ENCODE measurements at places on chromosomes 5 and 9. TPM values are rescaled to one million over a fixed set of nuclear protein-coding genes. Genes with fewer than 3 reads are reported as not detected.

Gene CBY3
- total RNA-seq: not detected

Gene PCDHGA12
- 6.0 TPM for total RNA-seq

Gene SH2D3C
- 21.7 TPM for total RNA-seq

DNA sequence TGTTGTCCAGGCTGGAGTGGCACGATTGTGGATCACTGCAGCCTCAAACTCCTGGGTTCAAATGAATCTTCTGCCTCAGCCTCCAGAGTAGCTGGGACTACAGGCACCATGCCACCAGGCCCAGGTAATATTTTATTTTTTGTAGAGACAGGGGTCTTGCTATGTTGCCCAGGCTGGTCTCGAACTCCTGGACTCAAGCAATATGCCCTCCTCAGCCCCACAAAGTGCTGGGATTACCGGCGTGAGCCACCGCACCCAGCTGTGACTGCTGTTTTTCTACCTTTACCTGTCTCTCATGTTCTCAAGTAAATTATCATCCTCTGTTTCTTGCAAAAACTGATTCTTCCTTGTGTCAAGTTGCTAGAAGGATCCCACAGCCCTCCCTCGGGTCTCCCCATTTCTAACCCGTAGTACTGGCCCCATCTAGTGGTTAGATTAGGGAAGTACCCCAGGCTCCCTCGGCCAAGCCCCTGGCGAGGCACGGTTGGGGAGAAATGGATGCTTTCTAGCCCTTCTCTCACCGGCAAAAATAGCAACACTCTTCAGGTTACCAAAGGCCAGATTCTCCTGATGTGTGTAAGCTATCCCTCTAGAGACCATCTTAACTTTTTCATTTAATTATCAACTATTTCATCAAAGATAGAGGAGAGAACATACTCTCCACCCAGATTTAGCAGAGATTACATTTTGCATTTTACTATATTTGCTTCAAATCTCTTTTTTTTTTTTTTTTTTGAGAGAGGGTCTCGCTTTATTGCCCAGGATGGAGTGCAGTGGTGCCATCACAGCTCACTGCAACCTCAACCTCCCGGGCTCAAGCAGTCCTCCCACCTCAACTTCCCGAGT is 19.2 kb upstream of the TOR1B start:
- no peak overlapping the region for H3K4me3 ChIP-seq
- H3K36me3 ChIP-seq: no peaks in the 10 kb centered on the region
- H3K4me1 ChIP-seq: no peaks in the 10 kb centered on the region
- DNase-seq: peak; percentile 77

GRCh38 chr9:4224181-4224580 is 75.7 kb downstream of the GLIS3 start:
- DNase-seq: no peak
- no peak overlapping the region for H3K4me3 ChIP-seq
- H3K27me3 ChIP-seq: no peaks in the 10 kb centered on the region

DNA sequence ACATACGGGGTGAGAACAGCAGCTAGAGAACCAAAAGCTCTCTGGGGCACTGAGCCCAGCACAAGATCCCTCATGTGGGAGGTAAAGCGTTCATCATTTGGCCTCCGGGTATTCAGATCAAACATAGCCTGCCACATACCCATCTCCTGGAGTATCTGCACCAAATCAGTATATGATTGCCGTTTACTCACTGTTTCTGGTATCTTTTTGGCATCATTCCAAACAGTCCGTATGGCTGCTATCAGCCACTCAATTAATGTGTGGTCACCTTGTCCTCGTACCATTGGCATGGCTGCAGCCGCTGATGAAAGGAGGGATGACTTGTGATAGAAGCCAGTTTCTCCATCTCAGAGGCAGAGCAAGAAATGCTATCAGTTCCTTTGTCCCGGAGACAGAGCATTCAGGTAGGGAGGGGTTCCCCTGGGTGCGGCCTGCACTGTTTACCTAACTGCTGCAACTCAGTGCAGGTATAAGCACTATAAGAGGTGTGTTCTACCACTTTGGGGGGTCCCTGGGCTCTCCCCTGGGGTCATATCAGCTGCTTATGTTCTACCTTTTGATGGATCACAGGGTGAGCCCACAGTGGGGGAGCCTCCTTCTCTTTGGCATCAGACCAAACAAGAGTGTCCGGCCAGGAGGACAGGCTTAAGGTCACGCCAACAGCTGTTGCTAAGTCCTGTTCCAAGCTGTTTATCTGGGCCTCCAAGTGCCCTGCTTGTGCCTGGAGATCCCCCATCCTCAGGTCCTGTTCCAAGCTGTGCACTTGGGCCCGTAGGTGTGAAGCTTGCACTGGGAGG is 9.4 kb downstream of the DMAC1 start:
- no peak overlapping the region for H3K4me3 ChIP-seq
- no peaks in the 10 kb centered on the region for H3K36me3 ChIP-seq
- no peak for DNase-seq
- no peaks in the 10 kb centered on the region for H3K27me3 ChIP-seq

DNA sequence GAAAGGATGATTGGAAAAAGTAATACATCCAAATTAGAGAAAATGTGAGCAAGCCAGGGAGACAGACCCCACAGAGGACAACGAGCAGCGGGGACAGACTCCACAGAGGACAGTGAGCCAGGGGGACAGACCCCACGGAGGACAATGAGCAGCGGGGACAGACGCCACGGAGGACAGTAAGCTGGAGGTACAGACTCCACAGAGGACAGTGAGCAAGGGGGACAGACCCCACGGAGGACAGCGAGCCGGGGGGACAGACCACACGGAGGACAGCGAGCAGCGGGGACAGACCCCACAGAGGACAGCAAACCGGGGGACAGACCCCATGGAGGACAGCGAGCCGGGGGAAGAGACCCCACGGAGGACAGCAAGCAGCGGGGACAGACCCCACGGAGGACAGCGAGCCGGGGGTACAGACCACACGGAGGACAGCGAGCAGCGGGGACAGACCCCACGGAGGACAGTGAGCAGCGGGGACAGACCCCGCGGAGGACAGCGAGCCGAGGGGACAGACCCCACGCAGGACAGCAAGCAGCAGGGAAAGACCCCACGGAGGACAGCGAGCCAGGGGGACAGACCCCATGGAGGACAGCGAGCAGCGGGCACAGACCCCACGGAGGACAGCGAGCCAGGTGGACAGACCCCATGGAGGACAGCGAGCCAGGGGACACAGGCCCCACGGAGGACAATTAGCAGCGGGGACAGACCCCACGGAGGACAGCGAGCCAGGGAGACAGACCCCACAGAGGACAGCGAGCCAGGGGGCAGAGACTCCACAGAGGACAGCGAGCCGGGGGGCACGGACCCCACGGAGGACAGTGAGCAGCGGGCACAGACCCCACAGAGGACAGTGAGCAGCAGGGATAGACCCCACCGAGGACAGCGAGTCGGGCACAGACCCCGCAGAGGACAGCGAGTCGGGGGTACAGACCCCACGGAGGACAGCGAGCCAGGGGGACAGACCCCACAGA is 1.9 kb upstream of the ZDHHC11 start:
- no peak for DNase-seq
- no peaks in the 10 kb centered on the region for H3K4me1 ChIP-seq
- H3K27me3 ChIP-seq: peaks cover 25% of the 10 kb centered on the region
- H3K36me3 ChIP-seq: no peaks in the 10 kb centered on the region

GRCh38 chr5:153780876-153781705 is 257.6 kb downstream of the FAM114A2 start:
- H3K4me3 ChIP-seq: no peak overlapping the region
- no peak for DNase-seq
- no peaks in the 10 kb centered on the region for H3K4me1 ChIP-seq
- H3K36me3 ChIP-seq: no peaks in the 10 kb centered on the region
- no peaks in the 10 kb centered on the region for H3K27me3 ChIP-seq

DNA sequence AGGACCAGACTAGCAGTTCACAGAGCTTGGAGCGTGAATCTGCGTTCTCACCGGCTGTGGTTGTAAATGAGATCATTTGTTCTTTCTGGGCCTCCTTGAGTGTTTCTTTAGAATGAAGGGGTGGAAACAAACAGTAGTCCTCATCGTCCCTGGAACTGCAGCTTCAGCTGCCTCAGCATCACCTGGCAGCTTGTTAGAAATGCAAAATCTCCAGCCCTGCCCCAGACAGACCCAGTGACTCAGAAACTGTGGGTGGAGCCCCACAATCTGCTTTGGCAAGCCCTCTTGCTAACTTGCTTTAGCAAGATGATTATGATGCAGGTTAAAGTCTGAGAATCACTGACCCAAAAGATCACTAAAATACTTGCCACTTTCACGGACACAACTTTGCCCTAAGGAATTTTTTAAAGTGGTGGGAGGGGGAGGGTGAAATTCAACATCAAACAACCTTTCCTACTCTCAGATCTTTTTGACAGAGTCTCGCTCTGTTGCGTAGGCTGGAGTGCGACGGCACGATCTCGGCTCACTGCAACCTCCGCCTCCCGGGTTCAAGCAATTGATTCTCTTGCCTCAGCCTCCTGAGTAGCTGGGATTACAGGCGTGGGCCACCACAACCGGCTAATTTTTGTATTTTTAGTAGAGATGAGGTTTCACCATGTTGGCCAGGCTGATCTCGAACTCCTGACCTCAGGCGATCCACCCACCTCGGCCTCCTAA is 86.0 kb downstream of the BRINP1 start:
- no peak overlapping the region for H3K27ac ChIP-seq
- no peaks in the 10 kb centered on the region for H3K4me1 ChIP-seq
- no peak overlapping the region for H3K4me3 ChIP-seq
- DNase-seq: no peak
- H3K36me3 ChIP-seq: no peaks in the 10 kb centered on the region

- no peak for DNase-seq
- H3K27ac ChIP-seq: no peak overlapping the region
- no peaks in the 10 kb centered on the region for H3K36me3 ChIP-seq
- no peaks in the 10 kb centered on the region for H3K27me3 ChIP-seq
- H3K4me1 ChIP-seq: peaks cover 6% of the 10 kb centered on the region
These were observed 98.0 kb upstream of the PITX1 start for GRCh38 chr5:135131801-135132680.
